ENCODE measurements at places on chromosomes 5 and 9.

- no peak for DNase-seq
Measured at GRCh38 chr5:142527664-142528295, 158.1 kb downstream of the FGF1 start.

- no peak for DNase-seq
Measured at GRCh38 chr5:102324714-102325113, 28.6 kb upstream of the SLCO4C1 start.

GRCh38 chr5:168238463-168238862 is 53.0 kb upstream of the WWC1 start:
- no peak for DNase-seq

DNA sequence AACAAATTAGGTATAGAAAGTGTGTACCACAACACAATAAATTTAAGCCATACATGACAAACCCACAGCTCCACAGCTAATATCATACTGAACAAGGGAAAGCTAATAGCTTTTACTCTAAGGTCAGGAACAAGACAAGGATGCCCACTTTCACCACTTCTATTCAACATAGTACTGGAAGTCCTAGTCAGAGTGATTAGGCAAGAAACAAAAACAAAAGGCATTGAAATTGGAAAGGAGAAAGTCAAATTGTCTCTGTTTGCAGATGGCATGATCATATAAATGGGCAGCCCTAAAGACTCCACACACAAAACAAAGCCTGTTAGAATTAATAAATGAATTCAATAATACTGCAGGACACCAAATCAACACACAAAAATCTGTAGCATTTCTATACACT is 548.8 kb downstream of the CTNND2 start:
- DNase-seq = no peak

- DNase-seq = peak; percentile 25
Measured at GRCh38 chr9:88988796-88989641, 2.2 kb upstream of the S1PR3 start.

- DNase-seq = no peak
Measured at GRCh38 chr9:89753472-89754055, 148.8 kb downstream of the GADD45G start.

GRCh38 chr5:132487095-132487428 is 3.5 kb downstream of the IRF1 start:
- no peak for DNase-seq

DNA sequence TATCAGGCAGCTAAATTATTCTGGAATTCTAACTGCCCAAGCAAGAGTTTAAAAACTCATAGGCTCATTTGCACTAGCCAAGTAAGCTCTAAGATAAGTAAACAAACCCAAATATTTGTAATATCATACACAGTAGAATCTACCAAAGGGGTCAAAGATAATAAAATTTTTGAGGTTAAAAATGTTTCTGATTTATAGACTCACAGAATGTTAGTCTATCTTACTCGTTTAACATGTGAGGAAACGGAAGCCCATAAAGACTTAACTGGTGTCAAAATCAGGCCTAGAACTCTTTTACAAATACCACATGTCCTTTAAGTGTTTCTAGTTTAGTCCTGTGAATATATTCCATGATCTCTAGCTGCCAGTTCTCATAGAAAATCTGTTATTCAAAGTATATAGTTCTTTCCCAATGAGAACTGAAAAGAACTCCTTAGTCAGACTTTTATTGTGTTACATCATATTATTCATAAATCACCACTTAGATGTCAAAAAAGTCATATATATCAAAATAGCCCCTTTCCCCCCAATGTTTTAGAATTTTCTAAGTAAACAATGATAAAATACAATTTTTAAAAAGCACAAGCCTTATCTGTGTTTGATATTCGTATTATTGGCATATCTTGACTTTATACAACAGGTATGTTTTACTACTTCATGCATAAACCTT is 13.9 kb downstream of the RAB14 start:
- DNase-seq = no peak

GRCh38 chr5:60325870-60326269 is 374.1 kb downstream of the DEPDC1B start:
- no peak for DNase-seq

GRCh38 chr5:54558362-54558761 is 40.8 kb downstream of the SNX18 start:
- no peak for DNase-seq

GRCh38 chr9:109320331-109320741 is 523 bp downstream of the EPB41L4B start:
- DNase-seq = no peak

GRCh38 chr9:87112656-87113055 is 165.3 kb upstream of the GAS1 start:
- DNase-seq = no peak

DNA sequence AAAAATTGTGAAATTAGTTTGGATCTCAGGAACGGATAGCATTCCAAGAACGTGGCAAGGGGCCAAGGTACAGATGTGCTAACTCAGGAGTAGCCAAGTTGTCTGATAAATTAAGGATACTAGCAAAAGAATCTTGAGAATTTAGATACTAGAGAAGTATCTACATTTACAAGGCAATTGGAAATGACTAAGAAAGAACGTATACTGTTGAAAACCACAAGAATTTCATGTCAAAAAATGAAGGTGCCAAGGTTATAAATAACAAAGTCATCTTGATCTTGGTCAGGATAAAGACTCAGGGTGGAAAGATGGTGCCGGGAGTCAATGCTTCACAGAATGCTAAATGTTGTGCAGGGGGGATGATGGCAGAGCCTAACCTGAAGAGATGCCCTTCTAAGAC is 19.2 kb downstream of the CAPSL start:
- no peak for DNase-seq

Measured in B cell (primary cell).